ENCODE measurements at places on chromosomes 1 and 21.
A peak's percentile ranks its signal among the peaks of the same experiment; 100 is the strongest.

DNA sequence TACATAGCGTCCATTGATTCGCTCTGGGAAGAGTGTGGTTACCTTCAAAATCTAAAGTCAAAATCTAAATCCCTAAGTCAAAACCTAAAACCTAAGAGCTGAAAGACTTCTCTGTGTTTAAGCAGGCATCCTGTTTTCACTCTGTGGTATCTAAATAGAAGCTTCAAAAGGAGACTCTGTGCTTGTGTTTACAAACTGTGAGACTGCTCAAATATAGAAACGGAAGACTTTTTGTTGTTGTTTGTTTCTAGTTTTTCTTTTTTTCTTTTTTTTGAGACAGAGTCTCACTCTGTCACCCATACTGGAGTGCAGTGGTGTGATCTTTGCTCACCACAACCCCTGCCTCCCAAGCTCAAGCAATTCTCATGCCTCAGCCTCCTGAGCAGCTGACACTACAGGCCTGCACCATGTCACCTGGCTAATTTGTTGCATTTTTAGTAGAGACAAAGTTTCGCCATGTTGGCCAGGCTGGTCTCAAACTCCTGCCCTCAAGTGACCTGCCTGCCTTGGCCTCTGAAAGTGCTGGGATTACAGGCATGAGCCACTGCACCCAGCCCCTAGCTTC, 425.9 kb downstream of the SMYD3 start:
- no peak for DNase-seq

- no peak for DNase-seq
Observed at GRCh38 chr1:84525779-84526178, 19.4 kb upstream of the GNG5 start.

DNA sequence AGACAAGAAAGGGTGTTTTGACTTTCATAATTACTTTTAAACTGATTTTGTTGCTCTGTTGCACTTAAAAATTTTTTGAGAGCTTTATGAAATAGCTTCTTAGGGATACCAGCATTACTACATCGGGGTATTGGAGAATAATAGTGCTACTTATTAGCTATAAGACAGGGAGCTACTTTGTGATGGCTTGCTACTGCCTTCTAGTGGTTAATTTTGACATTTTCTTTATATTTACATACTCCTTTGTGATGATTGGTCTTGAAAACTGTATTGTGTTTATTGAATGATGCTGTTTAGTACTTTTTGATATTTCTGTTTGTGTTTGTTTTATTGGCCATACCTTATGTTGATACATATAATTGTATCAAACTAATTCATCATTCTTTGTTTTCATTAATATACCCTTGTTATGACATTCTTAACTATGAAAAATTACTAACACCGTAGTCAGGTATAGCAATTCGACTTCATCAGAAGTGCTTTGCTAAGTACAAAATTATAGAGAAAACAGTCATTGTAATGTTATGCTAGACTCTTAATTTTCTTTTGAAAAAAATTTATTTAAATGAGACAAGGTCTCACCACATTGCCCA, 85.5 kb downstream of the CLIC4 start:
- peak; percentile 66 for DNase-seq

DNA sequence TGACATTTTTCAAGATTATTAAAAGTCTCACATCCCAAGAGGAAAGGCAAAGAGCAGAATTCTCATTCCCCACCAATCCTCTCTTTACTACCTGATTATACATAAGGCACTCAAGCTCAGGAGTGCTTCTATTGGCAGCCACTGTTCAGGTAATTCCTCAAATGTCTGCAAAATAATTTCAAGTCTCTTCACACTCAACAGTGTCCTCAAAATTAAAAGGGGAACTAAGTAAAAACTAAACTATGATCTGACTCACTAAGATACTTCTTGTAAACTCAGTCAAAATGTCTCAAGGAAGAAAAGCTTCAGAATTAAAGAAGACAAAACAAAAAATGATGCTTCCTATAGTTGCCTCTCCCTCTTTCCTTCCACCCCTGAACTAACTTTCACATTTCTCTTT, 135.6 kb downstream of the GPATCH2 start:
- DNase-seq: no peak

DNA sequence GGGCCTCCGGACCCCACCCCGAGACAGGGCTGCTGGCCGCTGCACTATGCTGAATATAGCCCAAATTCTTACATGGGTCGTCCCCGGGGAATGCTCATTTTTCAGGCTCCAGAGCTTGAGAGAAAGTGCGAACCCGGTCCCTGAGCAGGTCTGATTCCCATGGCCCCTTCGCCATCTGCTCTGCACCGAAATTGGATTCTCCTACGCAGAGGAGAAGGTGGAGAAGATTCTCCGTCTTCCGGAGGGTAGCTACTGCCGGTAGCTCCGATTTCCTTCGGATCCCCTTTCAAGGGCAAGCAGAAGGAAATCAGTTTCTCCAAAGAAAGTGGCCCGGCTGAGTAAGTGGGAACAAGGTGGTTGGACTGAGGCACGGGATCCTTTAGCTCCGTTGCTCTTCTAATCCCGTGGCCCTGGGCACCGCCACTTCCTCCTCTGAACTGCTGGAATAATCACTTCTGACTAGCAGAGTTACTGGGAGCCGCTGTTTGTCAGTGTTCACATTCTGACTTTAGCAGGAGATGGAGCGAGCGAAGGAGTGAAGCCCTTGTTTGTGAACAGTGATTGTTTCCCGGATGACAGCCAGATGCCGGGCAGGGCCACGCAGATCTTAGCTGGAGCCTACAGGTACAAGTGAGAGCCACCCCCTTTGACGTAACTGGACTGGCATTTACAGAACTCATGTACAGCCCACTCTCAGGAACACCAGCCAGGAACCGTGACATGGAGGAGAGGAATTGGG, 1.1 kb upstream of the ZNF496 start:
- DNase-seq: no peak

- DNase-seq: no peak
Observed at GRCh38 chr1:28761189-28761588, 24.4 kb downstream of the YTHDF2 start.

DNA sequence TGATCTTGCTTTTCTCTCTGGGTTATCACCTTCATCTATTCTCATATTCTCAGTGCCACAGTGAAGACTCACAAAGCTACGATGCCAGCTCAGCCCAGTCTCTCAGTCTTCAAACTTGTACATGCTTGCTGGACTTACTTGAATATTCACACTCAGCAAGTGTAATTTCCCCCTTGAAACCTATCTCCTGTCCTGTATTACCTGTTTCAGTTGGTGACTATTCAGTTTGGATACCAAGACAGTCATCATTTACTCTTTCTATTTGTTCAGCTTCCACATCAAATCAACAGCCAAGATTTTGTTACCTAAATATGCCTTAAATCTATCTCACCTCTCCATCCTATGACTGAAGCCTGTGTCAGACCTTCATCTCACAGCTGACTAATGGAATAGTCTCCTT, 209.7 kb downstream of the LRRC7 start:
- DNase-seq: no peak

GRCh38 chr1:221712776-221713431, 29.0 kb downstream of the DUSP10 start:
- no peak for DNase-seq

- no peak for DNase-seq
Observed at GRCh38 chr1:107079249-107079648, 22.8 kb downstream of the PRMT6 start.

DNA sequence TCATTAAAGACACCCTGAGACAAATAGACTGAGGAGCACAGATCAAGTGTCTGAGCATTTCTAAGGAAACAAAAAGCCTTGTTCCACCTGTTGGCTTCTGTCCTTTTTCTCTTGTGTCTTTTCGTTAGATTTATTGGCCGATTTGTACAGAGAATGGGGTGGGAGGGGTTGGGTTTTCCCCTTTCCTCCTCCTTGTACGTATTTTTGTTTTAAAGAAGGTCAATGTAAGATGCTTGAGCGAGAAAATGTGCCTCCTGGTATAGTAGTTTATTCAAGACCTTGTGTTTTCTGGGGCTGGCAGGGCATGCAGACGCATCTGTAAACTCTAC, 1.2 kb downstream of the BCL9 start:
- DNase-seq: no peak

- no peak for DNase-seq
Observed at GRCh38 chr1:3630914-3631313, 6.1 kb downstream of the TPRG1L start.

- no peak for DNase-seq
Observed at GRCh38 chr1:236156512-236157208, 14.3 kb downstream of the GPR137B start.

GRCh38 chr1:172970186-172970585, 80.6 kb downstream of the TNFSF18 start:
- no peak for DNase-seq

DNA sequence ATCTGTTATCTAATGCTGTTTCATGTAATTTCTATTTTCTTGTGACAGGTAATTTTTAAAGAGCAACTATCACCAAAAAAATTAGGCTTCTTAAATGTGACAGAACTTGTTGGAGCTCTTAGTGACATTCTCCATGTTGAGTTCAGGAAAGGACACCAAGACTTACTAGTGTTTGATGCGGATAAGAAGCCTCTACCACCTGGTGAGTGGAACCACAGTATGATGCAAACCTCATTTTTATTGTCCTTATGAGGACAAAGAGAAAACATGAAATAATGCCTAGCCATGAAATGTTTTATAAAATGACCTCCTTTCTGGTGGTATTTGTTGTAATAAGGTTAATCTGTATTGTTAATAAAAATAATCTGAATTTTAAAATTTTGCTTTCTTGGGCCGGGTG, 39.1 kb downstream of the TDRD5 start:
- no peak for DNase-seq

DNA sequence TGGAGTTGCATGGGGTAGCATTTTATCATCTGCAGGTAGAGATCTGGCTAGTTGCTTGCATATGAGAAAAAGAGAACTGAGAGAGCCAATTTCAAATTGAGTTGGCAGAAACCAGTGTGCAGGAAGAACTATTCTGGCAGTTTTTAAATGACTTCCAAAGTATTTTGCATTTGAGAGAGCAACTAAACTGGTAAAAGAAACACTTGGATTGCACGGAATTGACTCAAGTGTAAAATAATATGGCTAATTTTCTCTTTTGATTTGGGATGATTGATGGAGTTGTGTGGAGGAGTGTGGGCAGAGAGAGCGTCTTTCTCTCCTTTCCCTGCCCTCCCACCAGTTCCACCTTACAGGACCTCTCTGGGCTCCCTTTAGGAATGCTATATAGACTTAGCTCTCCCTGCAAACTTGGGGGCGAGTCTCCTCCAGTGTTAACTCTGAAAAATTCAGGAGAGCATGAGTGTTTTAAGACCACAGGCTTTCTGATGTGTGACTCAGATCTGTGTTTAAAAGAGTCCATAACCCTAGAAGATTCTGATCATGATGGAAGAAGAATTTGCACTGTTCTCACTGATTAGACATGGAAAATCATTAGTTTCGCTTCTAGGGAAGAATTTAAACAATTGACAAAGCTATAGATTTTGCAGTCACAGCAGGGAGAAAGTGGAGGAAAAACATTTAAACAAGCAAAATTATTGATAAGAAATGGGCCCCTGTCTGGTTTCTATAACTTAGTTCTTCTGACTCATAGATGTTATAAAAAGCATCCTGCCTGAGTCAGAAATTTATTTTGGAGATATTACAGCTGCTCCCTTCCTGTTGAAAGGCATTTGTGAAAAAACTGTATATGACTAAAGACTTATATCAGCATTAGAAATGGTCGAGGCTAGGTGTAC, 24.9 kb upstream of the CTBS start:
- no peak for DNase-seq
